ENCODE measurements at places on chromosomes 1 and 21.

DNA sequence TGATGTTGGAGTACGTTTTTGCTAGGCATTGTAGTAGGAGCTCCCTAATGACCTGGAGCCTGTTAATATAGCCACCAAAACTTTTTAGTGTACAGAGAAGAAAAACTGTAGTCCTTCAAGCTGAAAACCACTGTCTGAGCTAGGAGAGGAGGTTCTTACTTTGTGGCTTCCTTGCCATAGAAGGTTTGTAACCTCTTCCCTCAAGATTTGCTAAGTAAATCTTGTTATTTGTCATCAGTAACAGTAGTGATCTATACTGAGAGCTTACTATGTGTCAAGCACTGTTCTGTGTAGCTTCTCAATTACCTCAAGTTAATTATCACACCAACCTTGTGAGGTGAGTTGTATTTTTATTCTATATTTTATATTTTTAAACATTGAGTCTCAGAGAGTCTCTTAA, 21.2 kb upstream of the LRRC8C start:
- DNase-seq: no peak

DNA sequence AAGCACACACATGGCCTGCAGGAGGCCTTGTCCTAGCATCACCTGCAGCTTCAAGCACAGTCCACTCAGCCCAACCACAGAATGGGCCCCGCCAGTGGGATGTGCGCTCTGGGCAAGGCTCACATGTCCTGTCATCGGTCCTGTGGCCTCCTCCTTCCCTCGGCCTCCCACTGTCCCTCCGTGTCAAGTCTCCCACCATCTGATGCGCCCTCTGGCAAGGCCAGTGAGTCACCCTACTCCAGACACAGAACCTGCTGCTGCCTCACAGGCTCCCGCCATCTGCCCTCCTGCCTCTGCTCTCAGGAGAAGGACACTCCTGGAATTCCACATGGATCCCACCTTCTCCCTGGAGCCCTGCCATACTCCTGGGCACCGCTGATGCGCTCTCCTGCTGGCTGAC, 14.2 kb downstream of the KCNAB2 start:
- DNase-seq: no peak

DNA sequence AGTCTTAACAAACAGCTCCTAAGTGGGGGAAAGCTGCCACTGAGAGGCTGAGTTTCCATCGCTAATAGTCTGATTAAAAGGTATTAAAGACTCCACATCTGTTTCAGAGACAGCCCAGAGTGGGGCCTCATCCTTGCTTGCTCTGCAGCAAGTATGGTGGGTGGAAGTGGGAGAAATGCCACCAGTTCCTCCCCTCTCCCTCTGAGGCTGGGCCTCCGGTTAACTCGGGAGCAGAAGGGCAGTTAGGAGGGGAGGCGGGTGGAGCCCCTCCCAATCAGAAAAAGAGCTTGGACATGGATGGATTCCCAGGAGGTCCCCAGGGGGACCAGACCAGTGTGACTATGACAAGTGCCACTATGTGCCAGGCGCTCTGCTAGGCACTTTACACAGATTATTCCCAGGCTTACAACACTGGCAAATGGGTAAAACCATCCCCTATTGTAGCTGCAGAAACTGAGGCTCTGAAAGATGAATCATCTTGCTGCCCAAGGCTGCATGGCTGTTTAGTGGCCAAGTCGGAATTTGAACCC, 11.4 kb upstream of the ASCL5 start:
- no peak for DNase-seq

DNA sequence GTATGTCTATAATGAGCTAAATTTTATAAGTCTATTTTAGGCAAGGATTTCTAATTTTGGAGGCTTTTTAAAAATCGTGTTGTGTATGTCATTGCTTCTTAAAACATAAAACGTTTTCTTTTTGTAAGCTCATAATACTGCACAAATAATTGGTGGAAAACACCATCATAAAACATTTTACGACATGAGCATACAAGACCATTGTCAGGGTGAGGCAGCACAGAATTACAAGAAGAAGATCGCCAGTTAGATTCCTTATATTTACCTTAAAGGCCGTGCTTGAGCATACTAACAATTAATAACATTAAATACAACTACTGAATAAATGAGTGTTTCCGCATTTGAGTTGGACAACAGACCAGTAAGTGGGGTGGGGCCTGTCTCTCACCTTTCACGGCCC, 19.1 kb upstream of the LMX1A start:
- no peak for DNase-seq

DNA sequence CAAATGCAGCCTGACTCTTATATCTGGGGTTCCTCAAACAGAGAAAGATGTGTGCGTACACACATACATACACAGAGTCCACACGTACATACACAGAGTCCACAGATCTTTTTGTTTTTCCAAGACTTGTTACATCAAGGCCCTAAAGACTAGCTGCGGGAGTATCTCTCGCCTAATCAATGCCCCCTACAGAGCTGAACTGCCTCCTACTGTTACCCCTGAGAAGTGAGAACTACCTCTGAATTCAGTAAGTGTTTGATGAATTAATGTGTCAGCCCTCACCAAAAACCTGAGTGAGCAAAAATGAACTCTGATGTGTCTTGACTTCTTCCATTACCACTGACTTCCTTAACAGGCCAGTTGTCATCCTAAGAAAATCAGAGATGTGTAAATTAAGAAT, 351.2 kb downstream of the HHIPL2 start:
- DNase-seq: no peak

GRCh38 chr1:151145304-151146071, 943 bp downstream of the SEMA6C start:
- DNase-seq: no peak

GRCh38 chr1:30857062-30857461, 51.5 kb downstream of the SDC3 start:
- no peak for DNase-seq

GRCh38 chr1:61284936-61285335, 202.6 kb downstream of the NFIA start:
- DNase-seq: no peak

DNA sequence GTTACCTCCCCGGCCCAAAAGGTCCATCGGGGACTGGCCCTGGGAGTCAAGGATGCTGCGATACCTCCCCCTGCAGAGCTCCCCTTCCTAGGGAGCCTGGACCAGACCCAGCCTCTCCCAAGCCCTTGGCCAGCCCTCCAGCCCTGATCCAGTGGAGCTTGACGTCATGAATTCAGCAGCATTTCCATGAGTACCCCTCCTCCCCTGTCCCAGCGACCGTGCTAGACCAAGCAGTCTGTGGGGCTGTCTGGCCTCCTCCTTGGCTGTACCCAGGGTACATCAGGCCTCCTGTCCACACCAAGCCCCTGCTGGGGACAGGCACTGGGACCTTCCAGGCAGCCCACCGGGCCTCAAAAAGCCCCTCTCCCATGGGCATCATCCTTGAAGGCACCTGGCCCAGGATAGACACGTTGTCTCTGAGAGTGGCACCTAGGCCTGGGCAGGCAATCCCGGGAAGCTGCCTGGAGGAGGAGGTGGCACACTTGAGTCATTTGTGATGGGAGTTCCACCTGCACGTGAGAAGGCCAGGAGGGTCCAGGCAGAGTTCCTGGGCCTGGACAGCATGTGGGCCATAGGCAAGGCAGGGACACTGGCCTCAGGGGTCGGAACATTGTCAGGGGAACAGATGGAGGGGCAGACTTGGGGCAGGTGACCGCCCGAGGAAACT, 46.4 kb downstream of the WNT9A start:
- no peak for DNase-seq

- no peak for DNase-seq
Measured at GRCh38 chr1:29921741-29922140, 685.4 kb downstream of the PTPRU start.

DNA sequence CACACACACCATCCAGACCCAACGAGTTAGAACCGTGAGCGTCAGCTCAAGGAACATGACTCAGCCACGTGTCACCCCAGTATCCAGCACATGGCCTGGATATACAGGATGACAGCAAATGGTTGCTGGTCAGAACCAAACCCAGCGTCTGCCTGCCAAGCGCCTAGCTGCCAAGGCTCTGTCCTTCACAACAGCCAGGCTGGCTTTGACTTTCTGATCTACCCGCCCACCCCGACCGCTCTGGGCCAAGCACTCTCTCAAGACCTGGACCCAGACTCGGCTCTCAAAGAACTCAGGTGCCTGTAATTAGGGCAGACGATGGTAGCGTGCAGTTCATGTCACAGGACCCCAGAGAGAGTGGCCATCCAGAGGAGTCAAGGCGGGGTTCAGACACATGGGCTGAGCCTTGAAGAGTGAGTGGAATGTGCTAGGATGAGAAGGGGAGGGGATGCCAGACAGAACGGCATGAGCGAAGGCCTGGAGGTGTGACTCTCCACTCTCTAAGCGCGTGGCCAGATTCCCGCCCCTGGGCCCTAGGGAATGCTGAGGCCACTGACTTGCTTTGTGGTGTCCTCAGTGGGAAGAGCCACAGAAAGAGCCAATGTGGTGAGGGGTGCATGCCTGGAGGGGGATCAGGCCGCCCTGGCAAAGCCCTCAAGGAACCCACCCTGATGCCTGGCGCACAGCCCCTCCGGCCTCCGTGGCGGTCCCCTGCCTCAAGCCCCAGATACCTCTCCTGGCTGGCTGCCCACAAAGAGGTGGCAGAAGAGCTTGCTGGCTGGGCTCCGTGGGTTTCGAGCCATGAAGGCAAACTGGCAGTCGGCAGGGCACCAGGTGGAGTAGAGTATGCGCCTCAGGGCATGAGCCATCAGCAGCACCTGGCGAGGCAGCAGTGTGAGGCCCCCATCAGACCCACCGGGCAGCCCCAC, 7.0 kb downstream of the SH2D5 start:
- DNase-seq: no peak

DNA sequence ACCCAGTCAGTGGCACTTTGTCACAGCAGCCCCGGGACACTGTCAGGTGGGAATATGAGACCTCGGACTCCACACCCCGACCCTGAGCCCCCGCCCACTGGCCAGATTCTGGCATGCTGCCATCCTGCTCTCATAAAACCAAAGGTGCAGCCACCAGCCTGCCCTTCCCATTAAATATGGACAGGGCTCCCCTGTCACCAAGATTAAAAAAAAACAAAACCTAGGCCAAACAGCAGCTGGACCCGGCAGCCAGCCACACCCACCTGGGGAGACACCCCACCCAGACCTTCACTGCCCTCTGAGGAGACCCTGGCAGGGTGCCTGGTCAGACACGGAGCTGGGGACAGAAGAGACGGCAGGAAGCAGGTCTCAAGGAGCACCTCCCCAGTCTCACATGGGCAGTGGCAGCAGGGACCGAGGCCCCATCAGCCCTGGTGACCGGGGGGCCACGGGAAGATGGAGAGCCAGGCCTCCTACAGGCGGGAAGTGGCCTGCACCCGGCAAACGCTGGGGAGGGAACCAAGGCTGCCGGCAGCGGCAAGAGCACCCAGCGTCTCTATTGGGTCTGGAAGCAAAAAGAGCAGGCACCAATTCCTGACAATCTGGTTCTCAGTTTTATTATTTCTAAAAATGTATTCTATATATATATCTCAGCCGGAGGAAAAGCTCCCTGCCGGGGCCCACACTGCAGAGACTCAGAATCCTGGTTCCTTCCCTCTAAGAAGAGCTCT, 61.9 kb downstream of the ACOT7 start:
- DNase-seq: no peak

DNA sequence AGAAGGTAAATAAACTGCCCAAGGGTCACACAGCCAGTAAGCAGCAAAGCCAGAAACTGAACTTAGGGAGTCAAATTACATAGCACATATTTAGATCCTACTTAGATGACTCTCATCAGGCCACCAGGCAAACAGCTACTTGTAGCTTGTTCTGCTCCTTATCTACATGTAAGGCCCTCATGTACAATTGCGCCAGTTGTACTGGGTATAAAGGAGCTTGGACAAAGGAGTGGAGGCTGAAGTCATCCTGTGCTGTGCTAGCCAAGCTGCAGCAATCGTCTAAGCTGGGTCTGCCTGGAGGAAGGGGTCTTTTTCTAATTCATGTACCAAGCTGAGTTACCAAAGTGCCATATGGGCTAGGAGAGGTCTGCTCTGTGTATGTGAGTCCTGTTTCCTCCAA, 12.8 kb downstream of the ETNK2 start:
- DNase-seq: no peak

DNA sequence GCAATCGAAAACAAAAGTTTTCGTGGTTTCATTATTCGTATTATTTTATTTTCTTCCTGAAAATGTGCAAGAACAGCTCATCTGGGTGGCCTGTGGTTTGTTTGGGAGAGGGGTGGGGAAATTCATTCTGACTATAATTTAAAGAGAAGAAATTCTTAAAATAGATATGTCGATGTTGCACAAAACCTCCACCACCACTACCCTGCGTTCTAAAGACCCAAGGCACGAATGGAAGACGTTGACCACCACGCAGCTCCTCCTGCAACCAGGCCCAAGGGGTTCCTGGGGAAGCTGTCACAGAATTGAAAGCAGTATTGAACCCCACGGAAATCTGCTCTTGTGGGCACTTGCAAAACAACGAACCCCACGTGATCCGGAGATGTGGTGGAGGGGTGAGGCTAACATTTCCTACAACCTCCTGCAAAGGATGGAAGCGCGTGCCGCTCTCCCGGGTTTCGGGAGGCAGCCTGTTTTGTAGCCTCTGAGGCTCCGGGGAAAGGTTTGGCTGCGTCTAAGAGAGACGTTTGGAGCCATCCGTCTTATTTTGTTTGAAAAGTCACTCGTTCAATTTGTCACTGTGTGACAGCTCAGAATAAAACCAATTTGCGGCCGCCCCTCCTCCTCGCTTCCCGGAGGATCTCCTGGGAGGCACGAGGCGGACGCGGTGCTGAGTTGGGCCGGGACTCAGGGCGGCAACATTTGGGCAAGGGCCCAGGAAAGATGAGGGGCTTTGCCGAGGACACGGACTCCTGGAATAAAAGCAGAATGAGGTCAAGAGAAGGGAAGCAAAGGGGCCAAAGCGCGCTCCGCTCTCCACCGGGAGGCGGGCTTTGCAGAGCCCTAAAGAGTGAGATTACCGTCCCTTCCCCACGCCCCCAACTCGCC, 810 bp upstream of the HLX start:
- no peak for DNase-seq

GRCh38 chr1:67855444-67855843, 22.2 kb upstream of the GNG12 start:
- DNase-seq: no peak

DNA sequence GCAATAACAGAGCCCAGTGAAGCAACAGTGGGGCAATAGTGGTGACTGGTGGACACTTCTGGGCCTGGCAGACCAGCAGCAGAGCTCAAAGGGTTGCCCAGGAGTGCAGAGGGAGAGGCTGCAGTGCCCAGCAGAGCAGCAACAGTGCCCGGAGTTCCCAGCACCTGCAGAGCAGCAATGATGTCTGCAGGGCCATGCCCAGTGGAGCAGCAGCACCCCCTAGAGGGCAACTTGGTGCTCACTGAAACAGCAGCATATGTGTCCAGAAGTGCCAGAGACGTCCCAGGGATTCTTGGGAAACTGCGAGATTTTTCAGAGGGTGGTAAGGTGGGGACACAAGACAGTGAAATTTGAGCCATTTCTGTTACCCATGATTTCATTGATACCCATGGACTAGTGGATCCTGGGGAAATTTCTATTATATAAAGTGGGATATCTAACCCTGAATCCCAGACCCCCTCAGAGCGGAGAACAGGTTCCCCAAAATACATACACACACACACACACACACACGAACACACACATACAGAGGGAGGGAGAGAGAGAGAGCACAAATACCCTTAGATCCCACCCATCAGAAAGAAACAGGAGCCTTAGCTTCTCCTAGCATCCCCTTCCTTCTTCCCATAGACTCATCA, 156.9 kb upstream of the GJB5 start:
- DNase-seq: peak; percentile 29

GRCh38 chr1:33446590-33446989, 15.7 kb upstream of the PHC2 start:
- DNase-seq: no peak

GRCh38 chr1:17441265-17441992, 2.0 kb upstream of the RCC2 start:
- no peak for DNase-seq
